ENCODE measurements at places on chromosomes 2 and 18. TPM values are rescaled to one million over a fixed set of nuclear protein-coding genes. Genes with fewer than 3 reads are reported as not detected.

- no peak overlapping the region for H3K4me3 ChIP-seq
- peaks cover 41% of the 10 kb centered on the region for H3K36me3 ChIP-seq
- DNase-seq = no peak
- no peak overlapping the region for H3K27ac ChIP-seq
- no peaks in the 10 kb centered on the region for H3K27me3 ChIP-seq
These were observed 43.6 kb downstream of the POLR1A start for GRCh38 chr2:86062043-86062442.

- H3K36me3 ChIP-seq = no peaks in the 10 kb centered on the region
- no peak for DNase-seq
These were observed 232.2 kb downstream of the THSD7B start for GRCh38 chr2:136997557-136997956.

Gene DSG1
- not detected for total RNA-seq

Gene SPC25
- 23.4 TPM for total RNA-seq

Gene SERPINB5
- not detected for total RNA-seq
